A549 treated with CpdA at 1 μM for 4 hours (cell line): ENCODE measurements at places on chromosomes 16 and 17. TPM values are rescaled to one million over a fixed set of nuclear protein-coding genes. Genes with fewer than 3 reads are reported as not detected.

C16orf86 gene
- 0.11 to 0.17 TPM (median 0.14 TPM) in 3 of 5 replicates, not detected in the others for total RNA-seq

PRSS21 gene
- 0.11 to 0.19 TPM (median 0.12 TPM) in 3 of 5 replicates, not detected in the others for total RNA-seq

SOX8 gene
- 1.0 to 1.5 TPM (median 1.4 TPM) in 5 replicates for total RNA-seq

SLC16A6 gene
- 0.37 to 0.68 TPM (median 0.51 TPM) in 5 replicates for total RNA-seq

FAM20A gene
- not detected in 5 replicates for total RNA-seq

TMIGD1 gene
- not detected in 5 replicates for total RNA-seq

NR1D1 gene
- total RNA-seq = 9.2 to 11.3 TPM (median 10.8 TPM) in 5 replicates

HASPIN gene
- 13.5 to 15.9 TPM (median 14.0 TPM) in 5 replicates for total RNA-seq

GGA2 gene
- total RNA-seq = 28.1 to 38.1 TPM (median 29.6 TPM) in 5 replicates

EIF3C gene
- 207 to 397 TPM (median 358 TPM) in 5 replicates for total RNA-seq

CIAO2B gene
- total RNA-seq = 121 to 175 TPM (median 171 TPM) in 5 replicates

ZPBP2 gene
- total RNA-seq = not detected in 5 replicates

HOXB7 gene
- 31.4 to 36.6 TPM (median 33.3 TPM) in 5 replicates for total RNA-seq

LAT gene
- total RNA-seq = 4.0 to 5.8 TPM (median 4.8 TPM) in 5 replicates

ZNF629 gene
- total RNA-seq = 15.6 to 19.2 TPM (median 16.4 TPM) in 5 replicates

CES3 gene
- total RNA-seq = 1.7 to 2.3 TPM (median 2.0 TPM) in 5 replicates

SLC16A13 gene
- total RNA-seq = 9.2 to 12.7 TPM (median 12.1 TPM) in 5 replicates
